ENCODE measurements at places on chromosomes 1 and 21. TPM values are rescaled to one million over a fixed set of nuclear protein-coding genes. Genes with fewer than 3 reads are reported as not detected.

BNIPL gene
- total RNA-seq: 0.88 TPM

EPHA2 gene
- total RNA-seq: 181 TPM

MTARC1 gene
- total RNA-seq: 0.61 TPM

SLC1A7 gene
- total RNA-seq: not detected

- no peak for DNase-seq
Measured at GRCh38 chr1:196527919-196528318, 80.3 kb downstream of the KCNT2 start.

GRCh38 chr1:2906085-2906484, 104.6 kb upstream of the TTC34 start:
- DNase-seq: no peak

DNA sequence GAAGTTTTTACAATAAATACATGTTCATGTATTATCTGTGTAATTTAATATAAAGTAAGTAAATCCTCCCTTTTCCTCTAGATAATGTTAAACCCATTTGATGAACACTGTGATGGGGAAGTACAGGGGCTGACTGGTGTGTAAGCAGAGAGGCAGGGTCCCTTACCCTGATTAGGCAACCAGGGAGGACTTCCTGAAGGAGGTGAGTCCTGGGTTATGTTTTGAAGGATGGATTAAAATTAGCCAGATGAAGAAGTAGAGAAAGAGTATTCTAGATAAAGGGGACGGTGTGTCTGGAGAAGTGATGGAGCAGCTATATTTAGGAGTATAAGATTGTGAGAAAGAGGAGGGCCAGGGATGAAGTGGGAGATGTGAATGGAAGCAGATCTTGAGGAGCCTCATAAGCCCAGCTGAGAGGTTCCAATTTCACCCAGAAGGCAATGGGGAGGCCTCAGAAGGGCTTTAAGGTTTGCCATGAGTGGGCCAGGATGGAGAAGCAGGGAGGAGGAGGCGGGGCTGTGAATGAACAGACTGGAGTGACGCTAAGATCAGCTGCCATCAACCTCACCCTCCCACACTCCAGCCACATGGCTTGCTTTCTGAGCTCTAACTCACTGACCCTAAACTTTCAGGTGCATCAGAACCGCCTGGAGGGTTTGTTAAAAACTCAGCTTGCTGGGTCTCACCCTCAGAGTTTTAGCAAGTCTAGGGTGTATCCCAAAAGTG, 30.9 kb upstream of the ID3 start:
- DNase-seq: no peak

DNA sequence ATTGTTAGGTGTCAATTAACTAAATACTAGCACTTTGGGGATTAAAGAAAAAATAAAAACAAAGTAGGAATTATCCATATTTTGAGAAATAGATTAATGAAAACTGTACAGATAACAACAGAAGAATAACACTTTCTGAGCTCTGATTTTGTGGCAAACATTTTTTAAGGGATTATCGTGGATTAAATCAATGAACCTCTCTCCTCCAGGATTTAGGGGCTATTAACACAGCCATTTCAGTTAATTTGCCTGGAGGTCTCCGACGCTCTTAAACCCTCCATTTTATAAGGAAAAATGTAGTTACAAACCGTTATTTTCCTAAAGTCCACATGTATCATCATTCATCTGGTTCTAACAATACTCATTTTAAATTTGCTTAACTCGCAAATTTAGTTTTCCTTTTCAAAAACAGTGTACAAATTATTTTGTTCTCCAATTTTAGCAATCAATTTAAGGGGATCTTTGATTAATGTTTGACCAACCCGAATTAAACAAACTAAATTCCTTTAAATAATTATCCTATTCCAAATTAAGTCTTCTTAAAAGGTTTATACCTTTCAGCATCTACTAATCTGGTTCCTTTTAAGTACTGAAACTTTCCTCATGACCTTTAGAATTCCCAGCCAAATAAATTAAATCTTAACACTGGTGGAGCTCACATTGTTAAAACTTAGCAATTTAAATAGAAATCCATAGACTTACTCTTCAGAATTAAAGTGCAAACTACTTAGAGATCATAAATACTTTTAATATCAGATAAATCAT, 30.7 kb upstream of the RNF187 start:
- DNase-seq: no peak

All from mammary epithelial cell (primary cell).